ENCODE measurements at places on chromosomes 4 and X. TPM values are rescaled to one million over a fixed set of nuclear protein-coding genes. Genes with fewer than 3 reads are reported as not detected.

The ACE2 gene
- not detected for total RNA-seq

The CXCL3 gene
- total RNA-seq = not detected

The UGT2B17 gene
- total RNA-seq = not detected

The TEX13D gene
- total RNA-seq = not detected

The ASIC5 gene
- not detected for total RNA-seq

The RELL1 gene
- 32.3 TPM for total RNA-seq

The TBC1D8B gene
- 0.40 TPM for total RNA-seq

The FGF2 gene
- not detected for total RNA-seq

The ATP7A gene
- total RNA-seq = 11.9 TPM

The CTAG1B gene
- not detected for total RNA-seq

The PRKX gene
- total RNA-seq = 62.7 TPM

The RAB40AL gene
- total RNA-seq = 0.25 TPM

The FRG2 gene
- not detected for total RNA-seq

The TSPAN6 gene
- not detected for total RNA-seq

The DUSP21 gene
- total RNA-seq = not detected

The VCX3B gene
- not detected for total RNA-seq

The ARMCX1 gene
- 0.12 TPM for total RNA-seq

The PDZD4 gene
- total RNA-seq = 0.32 TPM

The FOXR2 gene
- not detected for total RNA-seq

The PPP1R2C gene
- not detected for total RNA-seq
